ENCODE measurements at places on chromosomes 2 and 18.

GRCh38 chr2:150978053-150978452 is 283.6 kb downstream of the RBM43 start:
- no peak for DNase-seq

DNA sequence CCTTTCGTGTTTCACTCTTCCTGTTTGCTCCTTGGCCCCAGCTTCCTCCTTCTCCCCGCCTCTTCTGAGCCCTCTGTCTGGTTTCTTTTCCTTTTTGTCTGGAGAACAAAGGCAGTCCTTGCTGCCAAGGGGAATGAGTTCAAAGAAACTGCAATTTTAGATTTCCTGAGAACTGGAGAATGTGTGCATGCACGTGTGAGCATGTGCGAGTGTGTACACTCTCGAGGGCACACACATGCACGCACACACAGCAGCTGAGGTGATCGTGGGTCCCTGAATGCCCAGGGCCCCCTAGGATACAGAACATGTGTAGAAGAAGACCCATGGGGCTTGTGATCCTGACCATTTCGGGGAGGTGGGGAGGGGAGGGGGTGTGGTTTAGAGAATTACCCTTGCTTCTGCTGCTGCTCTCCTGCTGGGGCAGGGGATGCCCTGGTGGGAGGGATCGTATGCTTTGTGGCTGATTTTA is 151.8 kb downstream of the DYSF start:
- no peak for DNase-seq

DNA sequence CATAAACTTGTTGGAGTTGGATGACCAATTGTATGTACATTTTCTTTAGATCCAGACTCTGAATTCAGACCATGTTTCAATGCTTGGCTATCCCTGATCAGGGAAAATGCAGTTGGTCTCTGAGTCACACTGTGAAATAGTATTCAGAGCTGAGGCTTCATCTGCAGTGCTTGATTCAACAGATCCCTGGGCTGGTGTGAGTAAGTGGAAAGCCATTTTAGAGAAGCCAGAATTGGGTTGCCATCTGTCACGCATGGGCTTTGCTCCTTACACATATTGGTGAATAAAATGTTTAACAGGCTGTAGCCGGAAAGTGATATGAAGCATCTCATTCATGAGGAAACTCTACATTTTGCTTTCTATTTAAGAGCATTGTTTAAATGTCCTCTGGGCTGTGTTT is 50.0 kb upstream of the ACYP2 start:
- no peak for DNase-seq

- DNase-seq, result no peak
Measured at GRCh38 chr2:136399667-136400289, 281.8 kb upstream of the CXCR4 start.

GRCh38 chr2:153479573-153479972 is 1.0 kb upstream of the RPRM start:
- DNase-seq, result no peak

DNA sequence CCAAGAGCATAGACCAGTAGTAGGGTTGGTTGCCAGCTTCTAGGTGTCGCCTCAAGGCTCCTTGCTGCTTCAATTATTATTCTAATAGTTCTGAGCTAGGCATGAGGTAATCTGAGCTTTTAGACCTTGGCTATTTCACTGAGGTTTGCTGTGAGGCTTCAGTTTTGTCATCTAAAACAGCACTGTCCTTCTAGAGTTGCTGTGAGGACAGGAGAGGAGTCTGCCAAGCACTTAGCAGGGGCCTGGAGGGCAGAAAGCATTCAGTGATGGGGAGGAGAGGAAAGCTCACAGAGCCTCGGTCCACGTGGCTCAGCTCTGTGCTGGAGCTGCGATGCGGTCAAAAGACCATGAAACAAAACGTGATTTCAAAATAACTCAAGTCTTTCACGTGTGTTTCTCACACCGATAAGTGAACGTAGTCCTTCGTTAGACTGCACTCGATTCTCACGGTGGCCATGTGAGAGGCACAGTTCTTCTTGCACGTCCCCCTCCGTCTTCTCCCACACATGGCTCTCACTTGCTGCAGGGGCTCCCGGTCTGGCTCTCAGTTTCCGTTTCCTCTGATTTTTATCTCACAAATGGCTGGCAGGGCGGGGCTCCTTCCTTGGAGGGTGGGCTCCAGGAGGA is 113.7 kb downstream of the B3GNT2 start:
- DNase-seq, result peak; percentile 70

- no peak for DNase-seq
Measured at GRCh38 chr18:58213440-58213839, 169.4 kb downstream of the NEDD4L start.

DNA sequence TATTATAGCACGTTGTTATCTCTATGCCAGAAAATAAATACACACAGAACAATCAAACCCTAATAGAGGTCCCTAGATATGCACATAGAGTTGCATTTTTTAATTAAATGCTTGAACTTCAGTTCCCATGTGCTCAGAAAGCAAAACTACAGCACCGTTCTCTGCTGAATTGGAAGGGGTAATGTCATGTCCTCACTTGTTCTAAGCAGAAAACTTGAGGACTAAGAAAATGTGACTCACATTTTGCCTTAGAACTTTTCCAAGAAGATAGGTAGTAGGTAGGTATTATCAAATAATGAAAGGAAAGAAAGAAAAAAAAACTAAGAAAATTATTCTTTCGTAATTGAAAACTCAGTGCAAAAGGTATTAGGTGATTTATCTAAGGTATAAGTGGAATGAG is 607.3 kb downstream of the ERBB4 start:
- no peak for DNase-seq

DNA sequence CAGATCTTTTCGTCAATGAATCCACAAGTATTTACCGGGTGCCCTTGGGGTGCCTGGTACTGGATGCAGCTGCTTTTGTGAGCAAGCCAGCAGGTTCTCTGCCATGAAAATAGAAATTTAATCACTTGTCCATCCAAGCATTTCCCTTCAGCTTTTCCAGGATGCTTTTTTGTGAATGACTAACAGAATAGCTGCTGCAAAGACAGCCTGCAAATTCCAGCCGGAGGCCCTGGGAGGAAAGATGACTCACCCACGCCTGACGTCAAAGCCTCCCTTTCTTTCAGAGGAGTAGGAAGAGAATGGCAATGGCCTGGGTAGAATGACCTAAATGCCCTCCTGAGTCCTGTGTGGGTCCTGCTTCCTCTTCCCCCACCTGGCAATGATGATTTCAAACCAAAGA is 111.9 kb downstream of the AP1S3 start:
- no peak for DNase-seq

DNA sequence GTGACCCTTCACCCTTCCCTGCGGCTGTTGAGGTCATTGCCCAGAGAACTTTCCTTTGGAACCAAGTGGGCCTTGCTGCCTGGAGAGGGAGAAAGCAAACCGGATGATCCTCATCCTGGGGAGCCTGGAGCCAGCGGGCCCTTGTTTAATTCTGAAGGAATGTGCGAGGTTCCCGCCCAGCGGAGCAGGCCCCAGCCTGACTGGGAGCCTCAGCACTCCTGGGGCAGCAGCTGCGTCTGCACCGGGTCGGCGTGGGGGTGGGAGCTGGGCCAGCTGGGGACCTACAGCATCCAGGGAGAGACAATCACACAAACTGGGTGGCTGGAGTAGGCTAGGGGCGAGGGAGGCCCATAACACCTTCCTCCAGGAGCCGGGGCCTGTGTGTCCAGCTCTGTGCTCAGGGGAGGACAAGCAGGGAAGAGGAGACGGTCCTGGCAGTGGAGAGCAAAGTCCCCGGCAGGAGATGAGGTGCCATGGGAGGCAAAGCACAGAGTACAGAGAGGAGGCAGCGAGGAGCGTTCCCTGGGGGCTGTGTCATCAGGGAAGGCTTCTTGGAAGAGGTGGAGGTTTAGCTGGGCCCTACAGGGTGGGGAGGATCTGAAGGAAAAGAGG is 61.9 kb upstream of the HAAO start:
- DNase-seq, result no peak

GRCh38 chr2:134362152-134362668 is 108.3 kb downstream of the MGAT5 start:
- DNase-seq, result no peak

- no peak for DNase-seq
Measured at GRCh38 chr18:12862467-12862866, 21.6 kb downstream of the PTPN2 start.

DNA sequence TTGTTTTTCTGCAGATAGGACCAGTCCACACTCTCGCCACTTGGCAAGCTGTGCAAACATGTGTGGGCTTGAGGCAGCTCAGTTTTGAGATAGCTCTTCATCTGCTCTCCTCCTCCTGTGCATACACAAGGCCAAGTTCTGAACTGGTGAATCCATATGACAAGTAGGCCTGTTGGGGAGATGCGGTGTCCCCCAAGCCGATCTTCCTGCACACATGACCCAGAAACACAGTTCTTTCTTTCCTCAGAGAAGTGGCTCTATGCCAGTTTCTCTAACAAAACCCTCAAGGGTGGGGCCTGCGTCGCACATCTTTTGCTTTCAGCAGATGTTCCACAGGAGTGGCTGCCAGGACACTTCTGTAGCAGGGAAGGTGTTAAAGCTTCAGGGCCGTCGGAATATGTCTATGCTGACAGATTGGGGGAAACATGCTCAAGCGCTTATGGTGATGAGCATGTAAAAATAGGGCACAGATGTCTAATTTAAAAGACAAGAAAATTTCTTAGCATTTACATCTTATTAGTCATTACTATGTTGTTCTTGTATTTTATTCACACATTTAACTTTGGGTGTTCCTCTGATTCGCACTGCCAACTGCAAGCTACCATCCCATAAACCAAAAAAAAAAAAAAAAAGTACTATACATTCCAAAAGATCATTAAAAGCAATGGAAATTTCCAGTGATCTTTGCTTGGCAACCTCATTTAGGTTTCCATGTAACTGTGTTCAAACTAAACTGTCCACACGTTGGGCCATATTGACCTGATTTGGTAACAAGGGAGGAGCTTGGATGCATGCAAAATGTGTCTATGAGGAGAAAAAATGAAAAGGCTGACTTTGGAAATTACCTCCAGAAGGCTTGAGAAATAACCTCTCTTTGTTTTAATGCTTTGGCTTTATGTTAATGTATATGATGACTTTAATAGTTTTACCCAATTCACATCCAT is 1055.5 kb upstream of the KLHL29 start:
- no peak for DNase-seq

DNA sequence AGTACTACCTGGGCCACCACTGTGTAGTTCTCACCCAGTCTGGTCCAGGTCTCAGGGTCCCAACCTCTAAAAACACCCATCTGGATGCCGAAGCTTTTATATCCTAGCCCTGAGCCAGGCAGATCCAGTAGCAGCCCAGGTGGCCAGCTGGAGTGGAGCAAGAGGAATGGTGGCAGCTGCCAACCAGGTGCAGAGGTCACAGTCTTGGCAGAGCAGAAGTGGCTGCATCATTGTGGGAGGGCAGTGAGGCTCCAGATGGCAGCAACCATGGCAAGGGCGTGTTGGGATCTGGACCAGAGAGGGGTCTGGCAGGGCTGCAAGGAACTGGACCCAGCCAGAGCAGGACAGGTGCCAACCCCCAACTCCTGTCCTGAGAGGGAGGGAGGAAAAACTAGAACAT is 72.2 kb upstream of the AGAP1 start:
- no peak for DNase-seq

GRCh38 chr2:237180987-237181386 is 95.3 kb downstream of the COPS8 start:
- no peak for DNase-seq

DNA sequence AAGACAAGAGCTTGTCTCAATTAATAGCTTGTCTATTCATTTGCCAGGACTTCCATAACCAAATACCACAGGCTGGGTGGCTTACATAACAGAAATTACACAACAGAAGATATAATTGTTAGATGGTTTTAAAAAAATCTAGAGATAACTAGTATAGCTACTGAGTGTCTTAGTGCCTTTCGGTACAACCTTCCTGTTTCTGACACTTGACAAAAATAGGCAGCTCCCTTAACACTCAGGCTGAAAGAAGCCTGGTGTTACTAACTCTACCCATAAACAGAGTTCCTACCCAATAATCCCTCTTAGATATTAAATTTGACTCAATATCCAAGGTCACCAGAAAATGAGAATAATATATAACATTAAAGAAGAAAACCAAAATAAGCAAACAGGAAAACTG is 129.7 kb downstream of the BARD1 start:
- no peak for DNase-seq
